ENCODE measurements at places on chromosomes 6 and 20.
A peak's percentile ranks its signal among the peaks of the same experiment; 100 is the strongest.

DNA sequence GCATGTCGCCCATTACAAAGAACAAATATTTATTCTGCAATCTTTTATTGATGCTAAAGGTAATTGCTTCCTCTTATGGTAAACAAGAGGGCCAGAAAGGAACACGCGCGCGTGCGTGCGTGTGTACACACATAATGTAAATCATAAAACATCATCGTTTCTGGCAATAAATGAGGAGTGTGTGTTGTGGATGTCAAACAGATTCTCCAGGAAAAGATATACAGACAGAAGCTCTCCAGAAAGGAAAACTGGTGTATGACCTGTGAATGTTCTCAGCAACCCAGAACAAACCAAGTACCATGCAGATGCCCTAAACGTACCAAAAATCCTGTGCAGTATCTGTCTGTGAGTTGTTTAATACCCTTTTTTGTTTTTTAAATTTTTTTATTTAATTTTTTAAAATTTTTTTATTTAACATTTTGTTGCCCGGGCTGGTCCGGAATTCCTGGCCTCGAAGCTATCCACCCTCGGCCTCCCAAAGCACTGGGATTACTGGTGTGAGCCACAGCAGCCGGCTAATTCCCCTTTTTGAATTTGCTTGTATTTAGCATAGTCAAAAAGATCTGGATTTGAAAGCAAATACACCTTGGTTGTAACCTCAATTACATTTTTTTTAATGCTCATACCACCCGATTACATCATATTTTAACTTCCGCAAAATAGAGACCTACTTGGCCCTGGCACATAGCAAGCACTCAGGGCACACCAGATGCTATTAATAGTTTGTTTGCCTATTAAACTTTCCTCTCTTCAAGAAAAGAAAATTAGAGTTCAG lies 909 bp upstream of the NUDT3 start:
- DNase-seq = no peak

DNA sequence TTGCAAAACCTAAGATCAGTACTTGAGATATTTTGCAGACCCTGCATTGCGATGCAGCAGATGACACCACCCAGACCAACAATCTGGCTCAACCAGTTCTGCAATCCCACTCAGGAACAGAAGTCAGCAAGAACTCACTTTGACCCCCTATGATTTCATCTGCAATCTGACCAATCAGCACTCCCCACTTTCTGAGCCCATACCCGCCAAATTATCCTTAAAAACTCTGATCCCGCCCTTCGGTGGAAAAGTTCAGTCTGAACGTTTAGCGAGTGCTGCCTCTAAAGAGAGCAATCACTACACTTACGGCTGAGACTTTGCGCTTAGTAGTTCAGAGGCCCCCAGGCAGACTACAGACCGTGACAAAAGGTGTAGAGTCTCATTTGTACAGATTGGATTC lies 17.3 kb upstream of the KIAA1586 start:
- DNase-seq = no peak

DNA sequence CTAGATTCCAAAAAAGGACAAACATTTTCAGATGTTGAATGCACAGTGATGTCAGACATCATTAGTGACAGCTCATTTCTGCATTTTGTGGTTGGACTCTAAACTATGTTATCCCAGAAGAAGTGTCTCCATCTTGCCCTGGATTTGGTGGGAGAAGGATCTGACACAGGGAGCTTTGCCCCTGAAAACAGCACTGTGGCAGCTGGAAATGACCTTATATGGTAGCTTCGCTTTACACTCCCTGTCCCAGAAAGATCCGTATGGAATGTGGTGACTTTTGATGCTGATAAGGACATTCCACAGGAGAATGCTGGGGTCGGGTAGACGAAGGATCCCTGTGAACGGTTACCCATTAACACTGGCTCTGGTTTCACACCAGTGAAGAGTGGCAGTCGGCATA lies 87.2 kb upstream of the EDN1 start:
- no peak for DNase-seq

DNA sequence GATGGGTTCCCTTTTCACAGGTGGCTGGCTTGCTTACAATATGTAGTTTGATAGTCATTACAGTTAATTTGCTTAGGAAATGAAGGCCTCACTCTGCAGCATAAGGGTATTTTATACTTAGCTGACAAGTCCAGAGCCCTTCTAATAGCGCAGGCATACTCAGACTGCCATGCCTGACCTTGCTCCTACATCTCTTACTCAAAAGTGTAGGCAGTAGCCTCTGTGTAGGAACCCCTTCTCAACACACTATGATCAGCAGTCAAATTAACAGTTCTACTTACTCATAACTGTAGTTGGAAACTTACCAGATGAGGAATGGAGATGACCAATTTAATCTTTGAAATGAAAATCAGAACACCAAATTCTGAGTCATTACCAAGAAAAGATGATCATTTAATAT lies 373.5 kb downstream of the TBC1D32 start:
- no peak for DNase-seq

GRCh38 chr20:4973330-4974097 lies 27.8 kb downstream of the SLC23A2 start:
- peak; percentile 82 for DNase-seq

GRCh38 chr6:130212215-130212874 lies 10.4 kb downstream of the SAMD3 start:
- DNase-seq = no peak

DNA sequence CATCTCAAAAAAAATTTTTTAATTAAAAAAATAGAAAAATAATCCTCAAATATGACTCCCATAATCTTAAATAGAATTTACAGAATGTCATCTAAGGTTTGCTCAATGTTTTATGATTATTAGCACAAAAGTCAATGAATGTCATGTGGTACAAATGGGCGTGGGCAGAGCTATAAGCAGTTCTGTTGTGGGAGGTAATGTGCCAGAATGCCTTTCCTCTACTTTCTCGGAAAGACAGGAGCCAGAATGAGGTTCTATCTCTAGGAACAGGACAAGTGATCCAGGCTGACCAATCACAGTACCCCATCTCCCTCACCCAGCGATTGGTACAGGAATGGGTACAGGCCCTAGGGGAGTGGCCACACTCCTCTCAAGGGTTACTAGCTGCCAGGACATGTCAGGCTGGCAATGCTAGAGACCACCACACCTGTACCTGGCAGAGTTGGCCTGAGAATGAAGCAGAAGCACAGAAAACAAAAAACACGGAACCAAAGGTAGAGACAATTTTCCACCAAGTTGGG lies 15.1 kb downstream of the RALGAPA2 start:
- no peak for DNase-seq

DNA sequence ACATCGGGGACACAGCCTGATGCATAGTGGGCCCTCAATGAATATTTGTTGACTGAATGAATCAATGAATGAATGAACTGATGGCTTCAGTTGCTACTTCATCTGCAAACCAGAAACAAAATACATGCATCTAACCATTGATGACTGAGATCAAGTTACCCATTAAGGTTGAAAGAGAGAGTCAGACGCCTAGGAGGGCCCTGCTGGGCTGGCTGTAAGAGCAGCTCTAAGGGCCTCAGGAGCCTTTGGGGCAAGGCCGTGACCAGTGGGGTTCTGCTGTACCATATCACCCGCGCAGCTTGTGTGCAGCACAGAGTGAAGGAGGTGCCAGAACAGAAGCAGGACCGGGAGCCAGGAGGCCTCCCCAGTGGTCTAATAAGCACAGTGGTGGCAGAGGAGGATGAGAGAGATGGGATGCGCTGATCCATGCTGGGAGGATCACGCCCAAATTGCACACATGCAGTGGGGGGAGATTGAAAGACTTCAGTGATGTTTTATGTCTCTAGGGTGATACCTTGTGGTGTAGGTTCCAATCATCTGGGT lies 96.1 kb upstream of the KCNG1 start:
- no peak for DNase-seq

GRCh38 chr6:49635978-49636712 lies 494 bp downstream of the RHAG start:
- DNase-seq = no peak

DNA sequence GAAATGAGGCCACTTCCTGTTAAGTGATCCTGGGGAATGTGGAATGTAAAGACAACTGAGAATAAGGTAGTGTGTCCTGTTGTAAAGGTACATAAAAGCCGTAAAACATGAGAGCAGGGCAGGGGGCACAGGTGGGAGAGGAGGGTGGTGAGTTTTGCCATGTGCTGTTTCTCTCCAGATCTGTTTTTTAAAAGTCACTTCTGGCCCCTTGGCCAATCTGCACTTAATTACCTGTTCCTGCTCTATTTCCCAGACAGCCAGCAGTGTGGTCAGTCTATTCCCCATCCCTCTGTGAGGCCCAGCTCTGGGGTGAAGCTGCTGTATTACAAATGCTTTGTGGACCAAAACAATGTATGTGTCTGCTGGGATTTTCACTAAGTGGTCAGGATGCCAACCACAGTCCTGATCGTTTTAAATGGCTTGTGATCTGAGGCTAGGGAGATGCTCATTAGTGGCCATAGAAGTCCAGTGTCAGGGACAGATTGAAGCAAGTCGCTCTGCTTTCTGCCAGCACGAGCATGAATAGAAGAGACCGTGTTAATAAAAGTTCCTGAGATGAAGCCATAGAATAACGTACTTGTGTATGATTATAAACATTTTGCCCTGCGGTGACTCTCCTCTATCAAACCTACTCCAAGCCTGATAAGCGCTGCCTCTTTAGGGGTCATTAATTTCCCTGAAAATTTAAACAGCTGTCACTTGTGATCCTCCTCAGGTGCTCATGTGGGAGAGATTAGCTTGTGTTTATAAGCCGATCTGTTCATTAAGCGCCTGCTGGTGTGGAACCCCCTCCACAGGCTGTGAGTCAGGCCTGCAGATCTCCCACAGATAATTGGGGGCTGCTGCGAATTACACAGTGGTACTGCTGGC lies 111.8 kb upstream of the CENPW start:
- DNase-seq = no peak

DNA sequence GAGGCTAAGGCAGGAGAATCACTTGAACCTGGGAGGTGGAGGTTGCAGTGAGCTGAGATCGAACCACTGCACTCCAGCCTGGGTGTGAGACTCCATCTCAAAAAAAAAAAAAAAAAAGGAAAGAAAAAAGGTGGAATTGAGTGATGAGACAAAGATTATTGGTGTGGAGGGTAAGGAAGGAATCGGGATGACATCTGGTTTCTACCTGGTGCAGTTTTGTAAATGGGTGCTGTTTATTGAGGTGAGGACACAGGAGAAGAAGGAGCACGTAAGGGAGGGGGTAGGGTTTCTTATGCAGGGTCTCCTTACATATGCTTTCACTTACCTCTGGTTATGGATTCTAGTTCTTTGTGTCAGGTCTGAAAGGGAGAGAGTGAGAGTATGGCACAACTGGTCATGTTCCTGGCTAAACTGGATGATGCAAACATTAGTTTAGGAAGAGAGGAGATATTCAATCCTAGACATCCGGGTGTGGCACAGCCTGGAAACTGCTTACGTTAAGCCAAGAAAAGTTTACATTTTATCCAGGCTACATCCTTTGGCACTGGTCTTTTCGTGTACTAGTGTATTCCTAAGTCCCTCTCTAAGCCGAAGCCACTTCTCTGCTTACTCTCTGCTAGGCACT lies 5.4 kb downstream of the RALY start:
- DNase-seq = no peak

DNA sequence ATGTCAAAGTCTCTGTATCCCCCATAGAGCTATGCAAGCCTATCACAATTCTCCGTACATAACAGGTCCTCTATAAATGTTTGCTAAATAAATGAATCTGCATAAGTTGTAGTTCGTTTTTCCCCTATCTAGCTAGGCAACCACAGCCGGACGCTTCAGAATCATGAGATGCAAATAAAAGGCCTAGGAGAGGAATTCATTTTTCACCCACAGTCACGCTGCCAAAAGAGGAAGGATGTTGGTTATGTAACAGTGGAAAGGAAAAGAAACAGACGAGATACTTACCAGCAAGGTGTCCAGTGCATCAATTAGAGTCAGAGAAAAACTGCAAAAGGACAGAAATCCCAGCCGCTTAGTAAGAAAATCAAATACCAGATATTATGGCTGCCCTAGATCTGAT lies 2.4 kb downstream of the EDEM2 start:
- DNase-seq = no peak

- DNase-seq = peak; percentile 6
Measured at GRCh38 chr6:41200296-41200900, 551 bp downstream of the TREML2 start.

DNA sequence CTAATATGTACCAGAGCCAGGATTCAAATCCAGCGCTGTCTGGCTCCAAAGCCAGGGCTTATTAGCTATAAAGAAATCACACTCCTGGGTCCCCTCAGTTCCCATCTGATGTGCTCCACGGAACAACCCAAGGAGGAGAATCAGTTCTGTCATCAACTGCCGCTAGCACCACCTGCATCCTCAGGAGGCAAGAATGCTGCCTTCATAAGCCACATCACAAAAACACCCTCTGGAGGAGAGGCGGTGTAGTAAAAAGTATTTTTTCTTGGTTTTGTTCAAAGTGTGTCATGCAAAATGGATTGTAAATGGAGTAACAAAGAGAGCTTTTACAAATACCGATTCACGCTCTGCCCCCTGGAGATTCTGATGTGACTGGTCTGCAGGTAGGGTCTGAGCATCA lies 57.1 kb downstream of the TNFRSF21 start:
- no peak for DNase-seq

- peak; percentile 24 for DNase-seq
Measured at GRCh38 chr20:4480104-4480503, 241.6 kb upstream of the PRND start.

DNA sequence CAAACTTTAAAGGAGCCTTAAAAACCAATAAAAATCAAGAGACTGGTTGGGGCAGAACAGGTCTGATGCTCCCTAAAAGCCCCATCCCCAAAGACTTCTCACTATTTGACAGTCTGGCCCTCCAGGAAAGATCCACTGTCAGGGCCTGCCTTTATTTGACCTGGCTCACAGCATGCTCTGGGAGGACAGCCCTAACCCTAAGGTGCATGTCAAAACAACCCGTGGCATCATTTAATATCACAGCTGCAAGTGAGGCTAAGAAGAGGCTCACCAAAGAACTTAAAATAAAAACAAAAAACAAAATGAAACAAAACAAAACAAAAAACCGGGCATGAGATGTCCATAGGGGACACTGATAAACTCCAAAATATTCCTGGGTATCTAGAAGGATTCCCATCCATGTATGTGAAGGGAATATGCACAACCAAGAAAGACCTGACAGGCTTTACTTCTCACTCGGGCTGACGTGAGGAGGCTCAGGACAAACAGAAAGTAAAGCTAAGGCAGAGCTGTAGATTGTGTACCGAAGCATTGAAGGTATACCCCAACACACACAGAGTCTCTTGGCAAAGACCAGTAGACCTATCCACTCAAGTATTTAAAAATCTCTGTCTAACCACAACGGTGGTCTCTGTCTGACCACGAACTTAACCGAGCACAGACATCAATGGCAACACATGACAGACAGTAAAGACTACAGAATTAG lies 57.3 kb downstream of the AHI1 start:
- DNase-seq = no peak

Data from RPMI8226 (cell line).